D341Med (cell line): ENCODE measurements at places on chromosomes 5 and 9.

DNA sequence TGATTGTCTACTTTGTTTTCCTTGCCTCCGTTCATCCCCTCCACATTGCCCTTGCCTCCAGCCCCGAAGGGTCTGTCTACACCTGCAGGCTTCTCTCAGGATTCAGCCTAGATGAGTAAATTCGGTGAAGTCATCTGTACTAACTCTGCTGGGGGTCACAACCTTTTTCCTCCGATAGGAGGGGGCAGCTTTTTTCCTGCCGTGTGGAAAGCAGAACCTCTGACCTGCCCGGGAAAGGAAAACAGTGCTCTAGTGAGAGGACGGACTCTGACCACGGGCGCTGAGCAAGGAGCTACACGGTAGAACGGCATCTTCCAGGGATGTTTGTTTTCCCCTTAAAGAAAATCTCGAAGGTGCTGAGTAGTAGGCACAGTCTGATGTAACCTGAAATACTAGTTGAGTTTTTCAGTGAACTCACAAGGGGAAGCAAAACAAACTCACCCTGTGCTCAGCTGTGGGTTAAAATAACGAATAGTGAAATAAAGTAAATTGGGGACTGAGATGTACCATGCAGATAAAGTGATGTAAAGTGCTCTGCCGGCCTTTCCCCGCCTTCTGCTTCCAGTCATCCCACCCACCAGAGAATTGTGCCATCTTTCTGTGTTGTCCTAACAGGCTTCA, 281.8 kb downstream of the AOPEP start:
- DNase-seq, result no peak

DNA sequence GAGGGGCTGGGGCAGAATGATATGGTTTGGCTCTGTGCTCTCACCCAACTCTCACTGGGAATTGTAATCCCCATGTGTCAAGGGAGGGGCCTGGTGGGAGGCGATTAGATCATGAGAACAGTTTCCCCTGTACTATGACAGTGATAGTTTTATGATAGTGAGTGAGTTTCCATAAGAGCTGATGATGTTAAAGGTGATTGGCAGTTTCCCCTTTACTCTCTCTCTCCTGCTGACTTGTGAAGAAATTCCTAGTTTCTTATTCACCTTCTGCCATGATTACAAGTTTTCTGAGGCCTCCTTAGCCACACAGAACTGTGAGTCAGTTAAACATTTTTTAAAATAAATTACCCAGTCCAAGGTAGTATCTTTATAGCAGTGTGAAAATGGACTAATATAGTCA, 120.4 kb upstream of the CDH9 start:
- no peak for DNase-seq

GRCh38 chr5:18745988-18746615, 1111.8 kb downstream of the TAF11L14 start:
- DNase-seq, result no peak

DNA sequence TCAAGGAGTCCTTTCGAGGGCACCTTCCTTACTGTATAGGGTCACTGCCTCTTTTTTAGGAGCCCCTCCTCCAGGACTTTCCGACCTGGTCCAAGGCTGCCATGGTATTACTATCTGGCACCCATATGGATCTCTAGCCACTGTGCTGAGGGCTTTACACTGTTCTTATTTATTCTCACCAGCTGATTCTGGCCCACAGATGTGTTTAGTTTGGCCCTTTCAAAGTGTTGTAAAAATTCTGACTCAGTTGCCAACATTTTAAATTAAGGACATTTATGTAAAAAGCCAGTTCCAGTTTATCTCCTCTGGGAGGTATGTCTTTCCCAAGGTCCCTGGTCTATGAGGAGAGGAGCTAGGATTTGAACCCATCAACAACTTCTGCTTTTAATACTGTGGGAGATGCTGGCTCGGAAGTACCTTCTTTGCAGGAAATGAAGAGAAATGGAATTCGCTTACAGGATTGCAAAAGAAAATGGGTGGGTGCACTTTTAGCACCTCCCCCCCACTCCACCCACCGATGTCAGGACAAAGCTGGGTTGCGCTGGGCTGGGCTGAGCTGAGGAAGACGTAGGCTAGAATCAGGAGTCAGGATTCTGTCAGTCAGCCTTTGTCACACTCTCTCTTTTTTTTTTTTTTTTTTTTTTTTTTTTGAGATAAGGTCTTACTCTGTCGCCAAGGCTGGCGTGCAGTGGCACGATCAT, 7.8 kb downstream of the JADE2 start:
- no peak for DNase-seq

DNA sequence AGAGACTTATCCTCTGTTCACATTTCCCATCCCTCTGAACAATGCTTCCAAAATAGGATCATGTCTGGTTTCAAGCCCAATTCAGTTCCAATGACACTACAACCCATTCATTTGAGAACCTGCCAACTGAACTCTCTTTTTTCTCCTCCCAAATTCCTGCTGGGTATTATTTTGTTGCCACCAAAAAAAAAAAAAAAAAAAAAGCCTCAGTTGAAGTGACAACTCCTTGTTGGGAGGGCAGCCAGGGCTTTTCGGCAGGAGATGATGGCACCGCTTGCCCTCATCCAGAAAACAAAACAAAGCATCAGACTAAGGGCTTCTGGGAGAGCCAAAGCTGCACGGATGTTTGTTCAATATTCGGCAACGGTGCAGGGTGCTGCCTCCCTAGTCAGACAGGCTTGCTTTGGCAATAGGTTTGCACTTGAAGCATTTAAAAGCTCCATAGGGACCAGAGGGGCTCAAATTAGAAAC, 30.6 kb upstream of the TRIM32 start:
- no peak for DNase-seq
